ENCODE measurements at places on chromosomes 6 and 20.

- no peak for DNase-seq
These were observed at the start of gene CLVS2 for GRCh38 chr6:122995921-122996793. Gene CLVS2 (plus strand): TSS chr6:122996235. CDS start chr6:122997778, 1,543 bp downstream.

- DNase-seq, result no peak
These were observed 71.1 kb downstream of the ASCC3 start for GRCh38 chr6:100810015-100810414.

DNA sequence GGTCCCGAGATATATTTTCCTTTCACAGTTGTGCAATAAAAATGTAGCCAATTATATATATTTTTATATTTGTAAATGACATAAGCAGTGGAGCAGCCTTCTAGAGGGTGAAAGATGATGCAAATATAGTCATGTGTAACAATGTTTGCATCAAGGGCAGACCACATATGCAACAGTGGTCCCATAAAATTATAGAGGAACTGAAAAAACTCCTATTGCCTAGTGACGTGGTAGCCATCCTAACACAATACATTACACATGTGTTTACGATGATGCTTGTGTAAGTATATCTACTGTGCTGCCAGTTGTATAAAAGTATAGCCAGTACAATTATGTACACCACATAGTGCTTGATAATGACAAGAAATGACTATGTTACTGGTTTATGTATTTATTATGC lies 162.8 kb downstream of the ZFAND3 start:
- no peak for DNase-seq

DNA sequence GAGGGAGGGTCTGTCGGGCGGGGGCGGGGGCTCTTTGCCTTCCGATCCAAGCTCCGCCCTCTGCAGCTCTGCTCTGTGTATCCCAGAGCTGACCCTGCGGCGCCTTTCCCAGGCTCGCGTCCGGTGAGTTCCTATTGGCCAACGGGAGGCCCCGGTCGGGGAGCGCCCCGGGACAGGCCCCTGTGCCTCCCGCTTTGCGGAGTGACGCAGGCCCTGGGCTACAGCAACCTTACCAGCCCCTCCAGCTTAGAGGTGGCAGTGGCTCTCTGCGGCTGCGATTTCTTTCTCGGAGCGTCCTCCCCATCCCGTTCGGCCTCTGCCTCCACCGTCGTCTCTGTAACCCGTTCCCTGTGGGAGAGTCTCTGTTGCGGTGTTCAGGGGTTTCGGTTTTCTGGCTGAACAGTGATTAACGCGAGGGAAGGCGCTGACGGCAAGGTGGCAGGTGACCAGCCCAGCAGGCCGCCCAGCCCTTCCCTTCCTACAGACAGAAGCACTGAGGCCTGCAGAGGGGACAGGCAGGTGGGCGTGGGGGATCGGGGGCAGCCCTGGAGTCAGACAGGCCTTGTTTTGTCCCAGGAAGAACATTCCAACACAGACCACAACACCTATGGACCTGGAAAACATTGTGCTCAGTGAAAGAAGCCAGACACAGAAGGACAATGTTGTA lies 18.1 kb upstream of the CEBPB start:
- DNase-seq, result no peak

GRCh38 chr6:148842296-148843019 lies 95.6 kb downstream of the UST start:
- no peak for DNase-seq

GRCh38 chr6:28125401-28125800 lies 992 bp downstream of the ZSCAN16 start:
- no peak for DNase-seq

GRCh38 chr6:133707456-133707855 lies 181.5 kb upstream of the TCF21 start:
- peak; percentile 11 for DNase-seq

GRCh38 chr6:156440688-156441087 lies 336.5 kb upstream of the ARID1B start:
- no peak for DNase-seq

- DNase-seq, result no peak
These were observed 12.7 kb downstream of the DEF6 start for GRCh38 chr6:35310265-35310831.
